ENCODE measurements at places on chromosomes 6 and 20. TPM values are rescaled to one million over a fixed set of nuclear protein-coding genes. Genes with fewer than 3 reads are reported as not detected.
A peak's percentile ranks its signal among the peaks of the same experiment; 100 is the strongest.

DNA sequence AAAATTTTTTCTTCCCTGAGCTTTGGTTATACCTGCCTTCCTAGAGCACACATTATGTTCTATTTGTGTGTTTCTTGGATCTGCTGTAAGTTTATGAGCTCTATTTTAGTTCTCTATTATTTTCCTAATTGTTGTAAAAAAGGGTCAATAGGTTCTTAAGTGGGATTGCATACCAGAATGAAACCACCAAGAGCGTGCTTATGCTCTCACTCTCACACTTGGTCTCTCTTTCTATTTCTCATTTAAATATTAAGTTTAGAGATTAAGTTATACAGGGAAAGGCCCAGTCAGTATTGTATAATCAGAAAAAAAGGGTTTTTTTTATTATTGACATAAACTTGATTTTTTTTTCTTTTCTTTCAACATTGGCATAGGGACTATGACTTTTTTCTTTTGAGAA, 96.8 kb downstream of the RIMS1 start:
- no peak for DNase-seq

GTSF1L gene
- total RNA-seq = not detected

PPP1R16B gene
- 1.7 TPM for total RNA-seq

DNA sequence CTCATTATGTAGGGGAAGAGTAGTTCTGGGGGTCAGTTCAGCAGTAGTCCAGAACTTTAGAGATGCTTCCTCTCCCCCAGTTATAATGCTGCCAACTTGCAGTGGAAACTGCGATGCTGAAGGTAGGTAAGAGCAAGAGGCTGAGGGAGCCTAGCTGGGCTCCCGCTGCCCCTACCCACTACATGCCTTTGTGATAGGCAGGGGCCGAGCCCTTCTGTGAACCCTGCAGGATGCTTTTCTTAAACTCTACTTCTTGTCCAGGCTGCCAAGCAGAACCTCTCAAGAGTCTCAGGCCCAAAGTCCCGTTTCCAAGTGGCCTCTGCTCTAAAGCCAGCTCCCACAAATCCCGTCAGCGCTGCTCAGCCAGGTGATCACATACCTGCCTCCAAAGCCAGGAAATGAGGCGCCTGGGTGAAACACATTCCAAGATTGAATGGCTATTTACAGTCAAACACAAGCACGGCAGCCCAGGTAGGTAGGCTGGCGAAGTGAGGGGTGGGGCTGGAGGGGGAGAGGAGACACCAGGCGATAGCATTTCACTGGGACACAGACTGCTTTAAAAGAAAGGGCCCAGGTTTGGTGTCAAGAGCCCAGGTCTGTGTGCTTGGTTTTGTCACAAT, 150.7 kb downstream of the CD24 start:
- DNase-seq = no peak

PRR18 gene
- total RNA-seq = 2.0 TPM

DNA sequence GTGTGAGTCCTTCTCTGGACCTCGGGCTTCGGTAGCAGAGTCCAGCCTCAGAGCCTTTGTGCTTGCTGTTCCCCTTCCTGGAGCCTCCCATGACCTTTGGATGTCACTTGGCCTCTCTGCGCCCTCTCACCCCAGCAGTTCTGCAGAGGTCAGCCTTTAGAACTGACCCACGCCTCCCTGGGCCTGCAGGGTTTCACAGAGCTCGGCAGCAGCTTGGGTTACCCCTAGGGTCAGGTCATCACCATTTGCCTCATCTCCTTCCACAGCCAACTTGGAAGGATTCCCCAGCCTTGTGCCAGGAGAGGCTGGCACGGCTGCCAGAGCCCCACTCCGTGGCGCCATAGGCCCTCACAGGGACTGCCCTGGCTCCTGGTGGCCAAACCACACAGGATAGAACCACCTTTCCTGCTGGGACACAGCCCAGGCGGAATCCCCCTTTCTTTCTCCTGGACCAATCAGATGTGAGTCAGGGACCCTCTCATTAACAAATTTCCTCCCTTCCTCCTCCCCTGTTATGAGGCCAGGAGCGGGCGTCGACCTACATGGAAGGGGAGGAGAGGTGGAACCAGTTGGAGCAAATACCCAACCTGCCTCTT, 13.9 kb upstream of the SIRPA start:
- peak; percentile 97 for DNase-seq

- peak; percentile 99 for DNase-seq
Observed at GRCh38 chr6:24774696-24775519, at the start of gene GMNN. Gene GMNN (plus strand): TSS chr6:24774937. CDS start chr6:24777247, 2,310 bp downstream.

HDGFL1 gene
- total RNA-seq = not detected

TMEM239 gene
- total RNA-seq = not detected

CLPSL1 gene
- not detected for total RNA-seq

- DNase-seq = no peak
Observed at GRCh38 chr6:49668083-49668511, 31.5 kb upstream of the RHAG start.

KIF6 gene
- total RNA-seq = 0.05 TPM

OR12D3 gene
- not detected for total RNA-seq

DNA sequence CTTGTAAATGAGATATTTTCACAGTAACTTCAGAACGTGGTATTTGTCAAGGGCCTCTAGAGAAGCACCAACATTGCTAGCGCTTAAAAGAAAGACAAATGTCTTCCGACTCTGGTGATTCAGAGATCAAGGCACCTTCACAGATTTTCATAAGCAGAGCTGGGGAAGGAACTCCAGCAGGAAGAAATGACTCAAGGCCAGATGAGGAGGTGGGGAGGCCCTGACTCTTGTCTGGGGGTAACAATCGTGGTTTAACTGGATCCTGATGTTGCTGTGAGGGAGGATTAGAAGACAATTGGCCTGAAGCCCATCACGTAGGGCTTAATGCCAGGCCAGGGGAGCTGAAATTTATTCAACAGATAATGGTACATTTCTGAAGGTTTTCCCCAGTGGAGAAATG, 122.9 kb upstream of the QKI start:
- DNase-seq = no peak

GRCh38 chr6:137957471-137957870, 90.4 kb downstream of the TNFAIP3 start:
- DNase-seq = no peak

GRCh38 chr6:109834131-109834530, 143.0 kb downstream of the FIG4 start:
- DNase-seq = no peak

C20orf141 gene
- not detected for total RNA-seq

GRCh38 chr6:43877463-43878126, 107.6 kb downstream of the VEGFA start:
- no peak for DNase-seq

ZNF311 gene
- total RNA-seq = 0.68 TPM

CEP57L1 gene
- total RNA-seq = 7.2 TPM

DNA sequence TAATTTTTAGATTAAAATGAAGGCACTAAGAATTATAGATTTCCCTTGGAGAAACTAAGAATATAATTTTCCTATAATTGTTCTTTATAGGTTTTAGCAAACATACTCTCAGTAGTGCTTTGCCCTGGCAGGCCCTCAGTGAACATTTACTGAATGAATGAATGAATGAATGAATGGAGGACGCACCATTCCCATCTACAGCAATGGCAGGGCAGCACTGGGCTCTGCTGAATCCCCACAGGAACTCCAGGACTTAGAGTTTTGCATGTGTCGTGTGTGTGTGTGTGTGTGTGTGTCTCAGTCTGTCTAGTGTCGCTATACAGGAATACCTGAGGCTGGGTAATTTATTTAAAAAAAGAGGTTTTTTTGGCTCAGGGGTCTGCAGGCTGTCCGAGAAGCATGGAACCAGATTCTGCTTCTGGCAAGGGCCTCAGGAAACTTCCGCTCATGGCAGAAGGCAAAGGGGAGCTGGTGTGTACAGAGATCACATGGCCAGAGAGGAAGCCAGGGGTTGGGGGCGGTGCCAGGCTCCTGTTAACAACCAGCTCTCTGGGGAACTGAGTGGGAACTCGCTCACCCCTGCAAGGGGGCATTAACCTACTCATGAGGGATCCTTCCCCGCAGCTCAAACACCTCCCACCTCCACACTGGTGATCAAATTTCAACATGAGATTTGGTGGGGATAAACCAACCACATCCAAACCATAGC, 20.1 kb downstream of the RNASET2 start:
- peak; percentile 47 for DNase-seq

PGC gene
- 0.63 TPM for total RNA-seq

PTCHD4 gene
- total RNA-seq = 0.18 TPM

IDH3B gene
- 46.9 TPM for total RNA-seq

DNAH8 gene
- 0.03 TPM for total RNA-seq

DNA sequence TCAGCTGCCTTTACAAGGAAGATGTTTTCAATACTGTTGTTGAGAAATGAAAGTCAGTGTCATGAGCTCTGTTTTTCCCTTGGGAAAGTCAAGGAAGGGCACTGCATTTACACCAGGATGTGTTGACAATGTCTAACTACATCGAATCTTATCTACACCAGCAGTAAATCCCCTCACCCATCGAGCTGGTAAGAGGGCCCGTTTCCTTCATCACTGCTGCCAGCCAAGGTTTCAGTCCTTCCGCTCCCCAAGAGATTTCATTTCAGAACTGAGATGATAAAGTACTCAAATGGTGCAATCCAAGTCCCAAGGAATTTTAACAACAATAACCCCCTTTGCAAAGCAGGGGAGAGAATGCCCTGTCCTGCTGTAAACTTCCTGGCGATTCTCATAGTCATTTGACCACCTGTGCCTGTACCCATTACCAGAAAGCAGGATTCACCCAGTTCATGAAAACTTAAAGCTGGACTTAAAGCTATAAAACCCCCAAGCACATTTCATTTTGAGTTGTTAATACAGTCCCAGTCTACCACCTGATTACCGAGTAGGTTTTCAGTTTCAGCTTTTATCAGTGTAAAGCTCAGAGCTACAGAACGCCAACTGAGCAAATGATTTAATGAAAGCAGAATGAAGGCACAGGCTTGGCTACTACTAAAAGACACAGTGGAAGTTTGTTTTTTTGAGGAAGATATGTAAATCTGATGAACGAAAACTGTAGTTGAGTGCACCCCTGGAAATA, 122.5 kb upstream of the TAB2 start:
- no peak for DNase-seq

RUNX2 gene
- 0.15 TPM for total RNA-seq

DNA sequence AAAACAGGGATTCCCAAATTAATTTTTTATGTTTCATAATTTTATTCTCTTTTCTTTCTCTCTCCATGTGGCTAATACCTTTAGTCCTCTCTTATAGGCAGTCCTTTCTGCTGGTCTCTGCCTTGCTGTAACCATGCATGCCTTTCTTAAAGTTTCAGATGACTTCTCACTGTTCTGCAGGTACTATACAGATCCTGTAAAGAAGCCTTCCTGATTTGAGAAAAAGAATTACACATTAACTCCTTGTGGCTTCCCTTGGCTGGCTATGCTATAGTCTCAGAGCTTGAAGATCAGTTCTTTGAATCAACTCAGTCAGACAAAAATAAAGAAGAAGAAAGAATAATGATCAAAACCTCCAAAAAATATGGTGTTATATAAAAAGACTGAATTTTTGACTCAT, 7.3 kb upstream of the GPR63 start:
- no peak for DNase-seq

DNA sequence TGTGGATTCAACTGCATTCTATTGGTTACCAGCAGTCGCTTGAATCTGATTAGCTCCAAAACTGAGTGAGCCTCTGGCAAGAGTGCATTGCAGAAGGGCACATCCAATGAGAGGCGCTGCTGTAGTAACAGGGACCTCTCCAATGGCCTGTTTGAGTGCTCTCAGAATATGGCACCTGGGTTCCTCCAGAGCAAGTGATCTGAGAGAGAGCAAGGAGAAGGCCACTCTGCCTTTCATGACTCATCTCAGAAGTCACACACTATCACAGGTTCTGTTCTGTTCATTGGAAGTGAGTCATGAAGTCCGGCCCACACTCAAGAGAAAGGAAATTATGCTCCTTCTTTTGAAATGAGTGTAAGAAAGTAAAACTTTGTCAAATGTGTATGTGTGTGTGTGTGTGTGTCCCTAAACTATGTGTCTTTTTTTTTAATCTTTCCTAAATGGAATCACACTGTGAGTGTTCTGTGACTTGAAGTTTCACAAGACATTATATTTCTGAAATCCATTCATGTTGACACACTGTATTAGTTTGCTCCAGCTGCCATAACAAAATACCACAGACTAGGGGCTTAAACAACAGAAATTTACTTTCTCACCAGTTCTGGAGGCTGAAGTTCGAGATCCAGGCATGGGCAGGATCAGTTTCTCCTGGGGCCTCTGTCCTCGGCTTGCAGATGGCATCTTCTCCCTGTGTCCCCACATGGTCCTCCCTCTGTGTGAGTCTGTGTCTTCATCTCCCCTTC, 138.3 kb upstream of the CDYL start:
- DNase-seq = no peak

PRICKLE4 gene
- 7.3 TPM for total RNA-seq

DNA sequence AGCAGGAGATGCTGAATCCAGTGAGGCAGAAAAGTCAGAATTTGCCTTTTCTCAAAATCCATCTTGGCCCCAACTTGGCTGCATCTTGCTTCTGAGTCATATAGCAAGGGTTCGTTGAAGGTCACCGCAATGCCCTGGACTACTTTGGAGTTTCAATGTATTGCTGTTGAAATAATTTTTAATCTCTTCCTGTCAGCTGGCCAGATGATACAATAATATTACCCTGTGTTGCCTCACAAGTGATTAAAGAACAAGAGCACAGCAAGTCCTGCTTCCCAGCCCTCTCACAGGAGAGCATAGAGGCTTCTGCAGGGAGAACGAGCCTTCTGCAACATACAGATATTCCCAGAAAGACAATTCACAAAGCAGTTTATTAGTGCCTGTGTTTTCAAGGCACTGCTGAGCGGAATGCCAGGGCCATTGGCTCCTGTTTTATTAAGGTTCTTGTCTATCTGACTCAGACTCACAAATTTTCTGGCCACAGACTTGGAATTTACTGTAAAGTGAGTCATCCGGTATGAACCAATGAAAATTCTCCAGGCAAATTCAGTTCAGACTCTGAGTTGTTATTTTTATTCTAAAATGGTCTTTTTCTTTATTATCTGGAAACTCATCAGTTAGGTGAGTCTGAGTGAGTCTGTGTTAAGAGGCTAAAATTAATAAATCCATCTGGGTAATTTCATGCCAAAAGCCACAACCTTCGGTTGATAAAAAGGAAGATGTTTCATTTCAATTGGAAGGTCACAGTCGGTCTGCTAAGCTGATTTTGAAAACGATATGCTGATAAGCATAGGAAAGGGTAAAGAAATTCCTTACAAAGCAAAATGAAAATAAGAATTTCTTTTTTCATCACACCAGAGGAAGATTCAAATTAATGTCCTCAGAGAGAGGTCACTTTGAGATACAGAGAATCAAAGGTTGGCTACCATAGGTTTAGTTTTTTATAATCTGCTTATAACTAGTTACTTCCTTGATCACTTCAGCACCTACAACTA, 289.4 kb upstream of the STXBP5 start:
- DNase-seq = no peak

- no peak for DNase-seq
Observed at GRCh38 chr20:49811825-49812506, 662 bp upstream of the SLC9A8 start.

All from left lobe of liver (tissue), 2 donors.